ENCODE measurements at places on chromosomes 3 and 15.

DNA sequence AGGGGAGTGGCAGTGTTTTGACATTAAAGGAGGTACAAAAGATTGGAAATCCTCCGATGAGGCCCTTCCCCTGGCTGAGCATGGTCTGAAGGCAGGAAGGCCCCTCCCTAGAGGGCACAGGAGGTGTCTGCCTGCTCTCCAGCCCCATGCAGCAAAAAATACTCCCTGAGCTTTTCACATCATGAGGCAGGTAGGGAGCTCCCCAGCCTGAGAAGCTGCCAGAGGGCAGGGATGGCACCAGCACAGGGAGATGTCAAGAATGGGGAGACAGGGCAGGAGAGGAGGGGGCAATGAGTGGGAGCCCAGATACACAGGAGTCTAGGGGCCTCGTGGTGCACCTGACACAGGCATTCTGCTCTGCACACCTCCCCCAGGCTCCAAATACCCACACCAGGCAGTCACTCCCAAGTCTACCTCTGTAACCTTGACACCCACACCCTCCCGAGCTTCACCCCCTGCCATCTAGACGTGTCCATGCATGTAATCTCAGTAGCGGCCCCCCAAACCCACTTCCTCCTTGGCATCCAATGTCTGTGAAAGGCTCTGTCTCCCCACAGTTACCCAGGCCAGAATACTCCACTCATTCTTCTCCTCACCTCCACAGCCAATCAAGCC, 22.9 kb downstream of the GRAMD2A start:
- no peak for DNase-seq

GRCh38 chr3:140736863-140737460, 59.1 kb downstream of the TRIM42 start:
- no peak for DNase-seq

DNA sequence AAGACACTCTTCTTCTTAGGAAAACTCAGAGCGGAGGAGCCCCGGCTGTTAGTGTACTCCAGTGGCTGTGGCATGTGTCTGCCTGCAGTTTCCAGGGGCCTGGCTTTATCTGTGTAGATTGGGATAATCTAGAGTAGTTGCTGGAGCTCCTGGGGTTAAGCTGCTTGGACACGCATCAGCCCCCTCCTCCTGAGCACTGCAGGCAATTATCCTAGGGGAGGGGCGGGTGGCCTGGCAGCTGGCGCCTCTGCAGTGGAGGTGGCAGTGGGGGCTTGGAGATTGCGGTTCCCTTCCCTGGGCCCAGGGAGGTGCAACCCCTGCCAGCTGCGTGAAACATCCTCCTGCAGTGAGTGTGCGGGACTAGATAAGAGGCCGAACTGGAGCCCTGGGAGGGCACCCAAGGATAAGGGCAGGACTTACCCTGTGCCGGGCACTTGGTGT, 68.2 kb downstream of the EFCAB12 start:
- no peak for DNase-seq

GRCh38 chr3:69762768-69763229, 23.5 kb downstream of the MITF start:
- no peak for DNase-seq

DNA sequence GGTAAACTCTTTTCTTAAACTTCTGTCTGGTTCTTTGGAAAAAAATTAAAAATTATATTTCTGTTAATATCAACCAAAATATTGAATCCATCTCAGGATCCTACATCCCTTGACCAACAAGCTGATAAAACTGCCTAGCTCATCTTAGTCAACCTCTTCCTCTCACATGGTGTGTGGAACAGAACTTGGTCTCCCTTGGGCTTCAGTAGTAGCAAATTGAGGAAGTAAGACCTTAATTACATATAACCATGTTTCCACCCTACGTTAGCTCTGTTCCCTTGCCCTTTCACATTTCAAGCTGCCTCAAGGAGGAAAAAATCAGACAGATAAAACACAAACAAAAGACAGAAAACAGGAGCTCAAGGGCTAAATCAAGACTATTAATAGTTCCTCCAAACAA, 116.4 kb downstream of the GREM1 start:
- no peak for DNase-seq

- no peak for DNase-seq
These were observed 1.2 kb downstream of the BRPF1 start for GRCh38 chr3:9732740-9733115.

DNA sequence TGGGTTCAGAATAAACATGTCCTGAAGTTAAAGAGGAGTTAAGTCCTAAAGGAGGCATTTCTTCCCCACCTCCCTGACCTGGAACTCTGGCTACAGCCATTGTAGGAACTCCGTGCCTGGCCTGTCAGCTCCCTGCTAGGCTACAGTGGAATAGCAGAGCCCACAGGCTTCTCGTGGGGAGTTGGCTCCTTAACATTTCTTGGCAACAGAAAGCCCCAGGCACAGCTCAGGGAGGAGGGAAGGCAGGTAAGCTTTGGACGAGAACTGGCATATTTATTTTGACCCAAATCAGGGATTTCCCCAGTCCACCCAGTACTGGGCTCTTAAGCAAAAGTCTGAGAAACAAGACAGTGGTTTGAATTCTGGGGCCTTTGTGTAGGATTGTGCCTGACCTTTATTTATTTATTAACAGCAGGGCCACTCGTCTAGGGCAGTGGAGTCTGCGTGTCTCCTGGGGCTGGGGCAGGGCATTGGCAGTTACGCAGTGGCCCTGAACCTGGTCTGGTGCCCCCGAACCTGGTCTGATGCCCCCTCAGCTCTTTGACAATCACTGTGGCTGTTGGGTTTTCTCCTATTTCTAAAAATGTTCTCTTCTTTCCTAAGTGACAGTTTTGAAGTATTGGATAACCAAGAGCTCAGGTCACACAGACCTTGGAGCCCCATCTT, 7.9 kb upstream of the ISG20 start:
- no peak for DNase-seq

- DNase-seq = no peak
These were observed at the start of gene FBXL2 for GRCh38 chr3:33277193-33277882. TSS of gene FBXL2 (plus strand) at chr3:33277442. CDS start at chr3:33277513, 71 bp downstream.

All from stimulated activated naive CD4-positive, alpha-beta T cell treated with Interleukin-2 at 50 U/mL for 16 hours (primary cell).